ENCODE measurements at places on chromosomes 13 and 19.

- DNase-seq = no peak
These were observed 795 bp downstream of the JOSD2 start for GRCh38 chr19:50510121-50510670.

GRCh38 chr19:47826800-47827199, 5.1 kb downstream of the CRX start:
- DNase-seq = no peak

DNA sequence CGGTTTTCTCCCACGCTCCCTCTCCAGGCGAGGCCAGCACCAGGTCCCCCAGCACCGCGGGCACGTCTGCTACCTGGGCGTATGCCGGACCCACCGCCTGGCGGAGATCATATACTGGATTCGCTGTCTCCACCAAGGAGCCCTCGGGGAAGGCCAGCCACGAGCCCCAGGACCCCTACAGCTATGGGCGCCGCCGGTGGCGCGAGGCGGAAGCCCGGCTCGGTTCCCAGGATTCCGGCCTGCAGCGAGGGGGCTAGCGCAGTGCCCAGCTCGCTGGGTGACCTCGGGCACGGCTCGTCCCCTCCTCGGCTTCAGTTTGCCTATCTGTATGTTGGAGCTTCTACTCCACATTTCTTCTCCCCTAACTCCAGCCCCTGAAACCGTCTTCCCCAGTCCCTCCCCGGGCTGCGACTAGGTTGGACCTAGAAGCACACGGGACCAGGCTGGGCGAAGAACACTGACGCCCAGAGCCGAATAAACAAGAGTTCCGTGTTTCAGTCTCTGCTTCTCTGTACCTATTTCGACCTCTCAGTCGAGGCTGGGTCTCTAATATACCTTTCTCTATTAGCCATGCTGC, 749 bp upstream of the CPT1C start:
- DNase-seq = no peak

DNA sequence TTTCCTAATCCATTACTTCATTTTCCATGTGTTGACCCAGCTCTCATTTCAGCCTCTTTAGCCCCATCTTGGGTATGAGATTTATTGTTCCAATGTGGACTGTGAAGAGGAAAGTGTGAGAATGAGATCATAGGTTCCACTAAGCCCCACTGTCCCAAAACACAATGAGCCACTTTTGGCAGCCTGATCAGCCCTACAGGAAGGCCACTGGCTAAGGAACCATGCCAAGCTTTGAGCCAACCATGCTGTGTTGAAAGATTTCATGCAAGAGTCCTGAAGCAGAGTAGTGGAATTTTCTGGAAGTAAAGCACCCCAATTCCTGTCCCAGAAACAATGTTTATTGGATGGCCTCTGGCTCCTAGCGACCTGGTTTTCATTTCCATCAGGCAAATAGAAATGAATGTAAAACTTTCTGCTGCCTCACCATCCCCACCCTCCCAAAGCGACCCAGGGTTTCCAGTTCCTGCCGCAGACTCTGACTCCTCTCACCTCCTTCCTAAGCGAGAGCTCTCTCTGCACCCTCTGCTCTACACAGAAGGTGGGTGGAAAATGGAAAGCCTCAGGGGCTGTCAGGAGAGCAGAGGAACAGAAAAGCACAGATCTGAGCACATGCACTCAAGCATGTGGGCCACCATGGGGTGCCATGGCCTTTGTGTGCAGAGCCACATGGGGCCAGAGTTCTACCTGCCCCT, 73.1 kb downstream of the KCTD12 start:
- DNase-seq = no peak

- no peak for DNase-seq
These were observed 5.4 kb upstream of the ZNF414 start for GRCh38 chr19:8519388-8519787.

GRCh38 chr19:32876236-32876918, 6.8 kb upstream of the SLC7A9 start:
- no peak for DNase-seq

DNA sequence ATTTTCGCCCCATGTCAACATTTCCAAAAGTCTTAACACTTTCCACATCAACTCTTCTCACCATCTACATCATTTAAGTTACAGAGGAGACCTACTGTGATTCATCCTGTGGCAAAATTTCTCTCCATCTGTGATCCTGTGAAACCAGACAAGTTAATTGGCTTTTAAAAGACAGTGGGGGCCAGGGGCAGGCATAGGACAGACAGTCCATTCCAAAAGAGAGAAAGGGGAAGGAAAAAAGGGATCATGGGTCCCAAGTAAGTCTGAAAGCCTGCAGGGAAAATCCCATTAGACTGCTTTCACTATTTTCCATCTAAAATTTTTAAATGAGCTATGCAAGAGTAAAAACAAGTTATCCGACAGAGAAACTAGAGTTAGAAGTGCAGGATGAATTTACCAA, 121.0 kb downstream of the MRPL57 start:
- DNase-seq = no peak

DNA sequence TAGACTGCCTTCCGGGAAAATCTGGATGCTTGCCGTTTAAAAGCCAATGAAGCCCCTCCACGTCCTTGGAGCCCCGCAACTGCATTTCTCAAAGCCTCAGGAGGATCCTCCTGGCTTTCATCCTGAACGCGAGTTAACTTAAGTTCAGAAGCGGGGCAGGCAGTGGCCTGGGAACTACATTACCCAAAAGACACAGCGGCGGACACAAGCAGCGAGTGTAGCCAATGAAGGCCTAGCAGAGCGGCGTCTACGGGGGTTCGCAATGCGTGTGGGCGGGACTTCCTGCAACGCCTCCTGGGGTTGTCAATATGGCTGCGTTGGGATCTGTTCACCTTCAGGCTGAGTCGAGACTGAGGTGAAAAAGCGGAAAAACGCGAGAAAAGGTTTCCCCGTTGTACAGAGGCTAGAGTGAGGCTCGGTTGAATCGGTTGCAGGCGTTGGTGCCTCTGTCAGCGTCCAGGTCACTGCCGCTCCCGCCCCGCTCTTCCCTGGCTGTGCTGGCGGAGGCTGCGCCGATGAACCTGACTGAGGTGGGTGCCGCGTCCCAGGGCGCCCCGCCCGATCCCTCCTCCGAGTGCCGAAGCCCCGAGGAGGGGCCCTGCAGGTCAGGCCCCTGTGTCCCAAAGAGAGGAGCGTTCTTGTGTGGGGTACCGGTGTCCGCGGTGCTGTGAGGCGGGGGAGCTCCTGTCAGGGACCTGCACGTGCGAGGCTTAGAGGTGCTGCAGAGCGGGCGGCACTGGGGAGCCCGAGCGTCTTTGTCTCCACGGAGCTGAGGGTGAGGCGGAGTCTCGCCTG, at the start of gene ZNF17:
ZNF17 (plus strand) TSS at position 285 of the 795 bp plus-strand sequence. CDS start 2,455 bp downstream, outside the sequence.
- DNase-seq = peak; percentile 58

- DNase-seq = no peak
These were observed 109.2 kb downstream of the PCDH17 start for GRCh38 chr13:57740719-57741118.

- DNase-seq = no peak
These were observed at the start of gene NFIX for GRCh38 chr19:12994701-12995595. TSS of gene NFIX (plus strand) at chr19:12995475. CDS start at chr19:12995838, 363 bp downstream.

DNA sequence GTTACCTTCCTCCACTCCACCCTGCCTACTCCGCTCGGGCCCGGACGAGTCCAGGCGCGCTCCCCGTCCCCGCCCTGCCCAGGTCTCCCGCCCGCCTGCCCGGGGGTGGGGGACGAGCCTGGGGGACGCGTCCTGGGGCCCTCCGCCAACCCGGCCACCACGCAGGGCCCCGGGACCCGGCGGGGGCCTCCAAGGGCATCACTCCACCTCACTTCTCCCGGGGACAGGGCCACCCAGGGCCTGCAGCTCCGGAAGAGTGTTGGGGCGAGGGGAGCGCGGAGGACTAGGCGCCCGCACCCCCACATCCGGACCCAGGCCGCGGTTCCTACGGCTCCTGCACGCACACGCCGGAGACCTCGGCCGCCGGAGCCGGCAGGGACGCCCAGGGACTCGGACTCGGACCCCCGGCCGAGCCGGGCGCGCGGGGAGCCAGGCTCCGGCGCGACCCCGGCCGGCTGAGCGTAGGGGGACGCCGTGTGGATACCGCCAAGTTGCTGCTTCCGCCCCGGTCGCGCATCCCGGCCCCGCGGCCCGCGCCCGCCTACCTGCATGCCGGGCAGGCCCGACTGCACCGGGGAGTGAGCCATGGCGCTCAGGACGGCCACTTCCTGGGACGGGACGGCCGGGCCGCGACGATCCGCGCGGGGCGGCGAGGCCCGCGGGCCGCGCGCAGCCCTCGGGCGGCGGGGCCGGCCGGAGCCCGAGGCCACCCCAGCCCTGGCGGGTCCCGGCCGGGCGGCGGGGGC, 534 bp downstream of the STK24 start:
- DNase-seq = no peak

DNA sequence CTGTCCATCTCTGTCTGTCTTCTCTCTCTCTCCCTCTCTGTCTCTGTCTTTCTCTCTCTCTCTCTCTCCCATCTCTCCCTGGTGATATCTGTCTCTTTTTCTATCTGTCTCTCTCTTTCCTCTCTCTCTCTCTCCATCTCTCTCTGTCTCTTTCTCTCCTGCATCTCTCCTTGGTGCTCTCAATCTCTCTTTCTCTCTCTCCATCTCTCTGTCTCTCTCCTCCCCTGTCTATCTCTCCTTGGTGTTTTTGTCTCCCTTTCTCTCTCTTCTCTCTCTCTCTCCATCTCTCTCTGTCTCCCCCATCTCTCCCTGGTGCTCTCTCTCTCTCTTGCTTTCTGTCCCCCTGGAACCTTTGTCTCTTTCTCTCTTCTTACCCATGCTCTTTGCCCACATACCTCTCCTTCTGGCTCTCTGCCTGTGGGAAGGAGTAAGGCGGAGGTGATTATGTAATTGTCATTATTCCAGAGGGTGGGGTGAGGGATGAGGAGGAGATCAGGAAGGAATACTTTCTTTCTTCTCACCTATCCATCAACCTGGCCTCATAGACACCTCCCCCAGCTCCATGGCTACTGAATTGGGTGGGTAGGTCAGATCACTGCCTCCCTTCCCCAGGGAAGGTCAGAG, 30.9 kb upstream of the CYP2B6 start:
- DNase-seq = no peak

GRCh38 chr13:99575376-99576120, 74.3 kb downstream of the TM9SF2 start:
- no peak for DNase-seq

DNA sequence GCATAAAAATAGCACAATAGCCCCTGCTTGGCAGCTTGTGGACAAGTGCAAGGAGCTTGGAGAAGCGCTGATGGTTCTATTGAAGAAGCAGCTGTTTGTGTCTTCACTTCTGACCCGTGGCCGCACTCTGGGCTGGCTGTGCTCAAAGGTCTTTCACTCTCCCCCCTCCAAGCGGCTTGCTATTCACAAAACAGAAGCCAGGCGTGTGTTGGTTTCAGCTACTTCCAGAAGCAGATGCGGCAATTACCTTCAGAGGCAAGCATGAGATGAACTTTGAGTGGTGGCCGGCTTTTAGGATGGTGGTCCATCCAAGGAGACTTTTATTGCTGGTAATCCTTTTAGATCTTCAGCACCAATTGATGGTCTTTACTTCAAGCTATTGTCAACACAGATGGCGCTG, 188.5 kb upstream of the ARGLU1 start:
- no peak for DNase-seq

GRCh38 chr13:75875450-75875849, 239.3 kb downstream of the LMO7 start:
- DNase-seq = no peak

- DNase-seq = no peak
These were observed 297.1 kb downstream of the COG6 start for GRCh38 chr13:39952249-39953233.

DNA sequence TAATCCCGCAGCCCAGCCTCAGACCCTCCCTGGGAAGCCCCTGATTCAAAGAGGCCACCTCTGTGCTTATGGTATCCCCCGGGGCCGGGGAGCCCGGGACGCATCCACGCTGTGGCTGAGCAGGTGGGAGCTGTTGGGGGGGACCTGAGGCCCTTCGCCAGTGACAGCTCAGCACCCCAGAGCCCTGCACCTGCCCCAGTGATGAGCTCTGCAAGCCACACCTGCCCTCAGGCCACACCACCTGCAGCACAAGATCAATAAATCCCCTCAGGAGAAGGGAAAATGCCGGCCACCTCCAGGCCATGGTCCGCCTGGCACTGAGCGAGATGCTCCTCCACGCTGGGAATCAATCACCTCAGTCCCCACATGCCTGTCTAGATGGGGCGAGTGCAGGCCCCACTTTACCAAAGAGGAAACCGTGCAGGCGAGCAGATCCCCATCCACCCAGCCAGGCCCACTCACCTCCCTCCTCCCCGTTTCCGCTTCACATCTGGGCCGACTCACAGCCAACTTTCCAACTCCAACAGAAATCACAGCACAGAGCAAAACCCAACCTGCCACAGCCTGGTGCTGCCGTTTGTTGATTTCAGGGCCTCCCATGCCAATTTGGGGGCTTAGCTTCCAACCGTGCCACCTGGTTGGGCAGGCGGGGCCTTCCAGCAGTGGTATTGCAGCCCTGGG, 12.8 kb downstream of the MOB3A start:
- DNase-seq = no peak

GRCh38 chr13:34452831-34453230, 489.2 kb upstream of the NBEA start:
- DNase-seq = no peak

GRCh38 chr19:7811989-7812388, 18.0 kb upstream of the EVI5L start:
- no peak for DNase-seq

- no peak for DNase-seq
These were observed 3.7 kb downstream of the LIN37 start for GRCh38 chr19:35751839-35752745.

GRCh38 chr13:50104493-50104892, 89.2 kb downstream of the KCNRG start:
- DNase-seq = no peak

- peak; percentile 36 for DNase-seq
These were observed 1.3 kb downstream of the SLC25A42 start for GRCh38 chr19:19064811-19065745.

DNA sequence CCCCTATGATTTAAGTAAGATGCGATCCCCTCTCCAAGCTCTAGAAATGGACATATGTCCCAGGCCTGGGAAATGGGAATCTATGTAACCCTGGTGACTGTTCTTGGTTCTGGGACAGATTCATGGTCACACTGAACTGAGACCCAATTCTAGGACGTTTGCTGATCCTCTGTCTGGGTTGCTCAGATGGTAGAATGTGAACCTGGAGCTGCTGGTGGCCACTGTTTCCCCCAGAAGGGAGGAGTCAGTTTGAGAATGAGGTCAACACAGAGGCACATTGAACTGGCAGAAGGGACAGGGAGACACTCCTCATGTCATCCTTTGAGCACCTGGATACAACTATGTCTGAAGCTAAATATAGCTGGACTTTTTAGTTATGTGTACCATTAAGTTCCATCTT, 29.1 kb downstream of the FAM187B start:
- DNase-seq = no peak

DNA sequence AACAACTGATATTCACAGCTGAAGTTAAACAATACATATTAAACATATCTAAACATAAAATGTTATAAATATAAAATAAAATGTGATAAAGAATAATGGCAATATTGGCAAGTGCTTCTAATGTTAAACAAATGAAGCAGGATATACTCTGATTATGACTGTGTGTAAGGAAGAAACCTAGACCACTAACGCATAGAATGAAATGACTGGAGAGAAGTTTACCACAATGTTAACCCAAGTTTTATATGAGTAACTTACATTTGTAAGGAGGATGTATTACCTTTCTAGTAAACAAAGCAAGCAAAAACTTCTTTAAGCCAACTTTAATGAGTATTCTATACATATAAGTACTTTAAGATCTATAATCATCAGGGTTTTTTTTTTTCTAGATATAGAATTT, 43.0 kb downstream of the RB1 start:
- no peak for DNase-seq

GRCh38 chr19:4038057-4038456, 28.6 kb downstream of the ZBTB7A start:
- DNase-seq = no peak
